Bone marrow (tissue), 2 donors: ENCODE measurements at places on chromosomes 7 and 10.
A peak's percentile ranks its signal among the peaks of the same experiment; 100 is the strongest.

DNA sequence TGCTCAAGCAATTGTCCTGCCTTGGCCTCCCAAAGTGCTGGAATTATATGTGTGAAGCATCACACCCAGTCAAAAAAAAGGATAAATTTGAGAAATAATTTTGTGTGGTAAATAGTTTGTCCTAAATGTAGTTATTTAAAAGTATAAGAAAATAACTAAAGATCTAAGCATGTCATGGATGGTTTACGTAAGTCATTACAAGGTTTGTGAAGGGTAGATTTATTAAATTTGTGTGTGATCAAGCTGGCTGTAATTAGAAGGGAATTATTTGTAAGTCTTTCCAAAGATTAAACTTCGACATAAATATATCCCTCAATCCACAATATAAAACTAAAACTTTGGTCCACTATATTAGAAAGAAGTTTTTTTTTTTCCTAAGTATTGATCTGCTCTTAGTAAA is 28.6 kb downstream of the ORC5 start:
- no peak for DNase-seq

GRCh38 chr10:78937800-78938694 is 130.7 kb upstream of the ZMIZ1 start:
- peak; percentile 46 for DNase-seq

GRCh38 chr7:29877196-29877595 is 70.9 kb downstream of the WIPF3 start:
- DNase-seq = no peak

DNA sequence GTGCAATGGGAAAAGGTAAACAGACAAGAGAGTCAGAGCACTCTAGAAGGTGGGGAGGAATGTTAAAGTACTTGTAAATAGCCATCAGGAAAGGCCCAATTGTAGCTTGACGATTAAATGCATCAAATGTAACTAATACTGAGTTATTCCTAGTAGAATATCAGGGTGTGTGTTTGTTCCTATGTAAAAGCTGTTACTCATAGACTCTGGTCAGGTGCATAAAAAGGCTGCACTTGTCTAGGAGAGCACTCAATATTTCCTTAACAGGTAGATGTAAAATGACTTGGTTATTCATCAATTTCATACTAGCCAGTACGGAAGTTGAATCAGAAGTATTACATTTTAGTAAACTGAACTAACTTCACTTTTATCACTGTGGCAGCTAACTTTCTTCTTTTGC is 179.7 kb upstream of the AGR3 start:
- DNase-seq = no peak

DNA sequence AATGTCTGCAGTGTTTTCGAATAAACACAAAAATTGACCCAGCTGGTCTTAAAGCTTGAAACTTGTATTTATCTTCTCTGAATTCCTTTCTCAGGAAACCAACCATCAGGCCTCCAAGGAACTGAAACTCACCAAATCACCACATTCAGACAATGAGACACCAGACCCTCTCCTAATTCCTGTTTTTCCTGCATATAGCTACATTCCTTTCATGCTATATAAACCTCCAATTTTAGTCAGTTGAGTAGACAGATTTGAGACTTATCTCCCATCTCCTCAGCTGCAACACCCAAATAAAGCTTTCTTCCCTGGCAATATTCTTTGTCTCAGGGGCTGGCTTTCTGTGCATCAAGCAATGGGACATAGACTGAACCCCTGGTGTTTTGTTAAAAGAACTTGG is 317.0 kb downstream of the CACNA2D1 start:
- no peak for DNase-seq

DNA sequence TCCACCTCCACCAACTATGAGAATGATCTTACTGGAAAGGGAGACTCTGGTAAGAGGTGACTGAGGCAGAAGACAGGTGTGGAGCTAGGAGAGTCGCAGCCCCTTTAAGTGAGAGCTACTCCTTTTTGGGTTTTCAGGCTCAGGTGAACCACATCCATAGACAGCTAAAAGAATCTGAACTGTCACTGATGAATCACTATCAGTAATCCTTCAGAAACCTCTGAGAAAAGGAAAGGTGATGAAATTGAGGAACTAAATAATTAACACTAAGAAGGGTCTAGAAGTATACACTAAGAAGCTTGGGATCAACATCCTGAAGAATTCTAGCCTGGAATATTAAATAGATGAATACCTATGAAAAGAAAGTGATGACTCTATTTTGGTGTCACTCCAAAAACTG is 83.0 kb downstream of the SORBS1 start:
- DNase-seq = no peak

- DNase-seq = no peak
Observed at GRCh38 chr7:55569269-55569663, 3.0 kb downstream of the VOPP1 start.

GRCh38 chr7:116277070-116277469 is 66.7 kb downstream of the TES start:
- DNase-seq = no peak

- no peak for DNase-seq
Observed at GRCh38 chr10:75234683-75235374, 928 bp downstream of the COMTD1 start.

DNA sequence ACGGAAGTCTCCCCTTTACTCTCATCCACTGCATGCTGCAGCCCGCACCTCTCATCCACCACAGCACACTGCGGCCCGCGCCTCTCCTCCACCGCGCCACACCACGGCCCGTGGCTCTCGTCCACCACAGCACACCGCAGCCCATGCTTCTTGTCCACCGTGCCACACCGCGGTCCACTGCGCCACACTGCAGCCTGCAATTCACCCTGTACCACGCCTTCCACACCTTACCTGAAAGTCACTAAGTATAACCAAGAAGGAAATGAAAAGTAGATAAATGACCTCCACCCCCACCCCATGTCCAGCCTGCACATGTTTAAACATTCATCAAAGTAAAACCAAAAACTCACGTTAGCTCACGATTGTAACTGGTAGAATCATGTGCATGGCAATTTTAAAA is 176.1 kb downstream of the DIP2C start:
- no peak for DNase-seq

- no peak for DNase-seq
Observed at GRCh38 chr7:44263326-44264082, 61.9 kb downstream of the CAMK2B start.

DNA sequence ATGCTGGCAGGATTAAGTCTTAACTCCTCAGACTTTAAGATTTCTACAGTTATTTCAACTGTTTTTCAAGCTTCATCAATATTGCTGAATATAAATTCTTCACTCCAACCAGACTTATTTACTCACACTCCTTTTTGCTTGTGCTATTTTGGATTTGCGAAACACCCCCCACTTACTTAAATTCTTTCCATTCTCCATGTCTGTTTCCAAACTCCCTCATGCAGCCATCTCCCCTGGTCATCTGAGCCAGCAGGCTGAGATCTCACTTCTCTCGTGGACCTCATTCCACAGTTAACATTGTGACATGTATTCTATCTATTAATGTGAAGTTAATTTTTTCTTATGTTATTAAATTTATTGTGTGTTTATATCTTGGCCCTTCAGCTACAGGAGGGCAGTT is 188.9 kb upstream of the HDAC9 start:
- no peak for DNase-seq

GRCh38 chr7:18834577-18834976 is 282.9 kb downstream of the TWIST1 start:
- no peak for DNase-seq

DNA sequence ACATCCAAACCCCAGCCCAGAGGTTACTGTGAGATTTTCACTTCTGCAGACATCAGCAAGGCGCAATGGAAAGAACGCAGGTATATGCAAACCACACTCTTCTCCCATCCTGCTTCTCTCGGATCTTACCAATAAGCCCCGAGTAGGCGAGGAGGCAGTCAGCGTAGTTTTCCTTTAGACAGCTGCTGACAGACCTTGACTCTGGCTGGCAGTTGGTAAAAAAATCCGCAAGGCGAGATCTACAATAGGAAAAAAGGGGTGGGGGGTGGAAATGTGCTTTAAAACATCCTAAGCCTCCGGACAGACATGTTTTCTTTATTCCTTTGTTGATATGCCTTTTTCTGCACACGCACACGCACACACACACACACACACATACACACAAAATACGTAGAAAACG is 176.5 kb downstream of the GFRA1 start:
- DNase-seq = no peak

DNA sequence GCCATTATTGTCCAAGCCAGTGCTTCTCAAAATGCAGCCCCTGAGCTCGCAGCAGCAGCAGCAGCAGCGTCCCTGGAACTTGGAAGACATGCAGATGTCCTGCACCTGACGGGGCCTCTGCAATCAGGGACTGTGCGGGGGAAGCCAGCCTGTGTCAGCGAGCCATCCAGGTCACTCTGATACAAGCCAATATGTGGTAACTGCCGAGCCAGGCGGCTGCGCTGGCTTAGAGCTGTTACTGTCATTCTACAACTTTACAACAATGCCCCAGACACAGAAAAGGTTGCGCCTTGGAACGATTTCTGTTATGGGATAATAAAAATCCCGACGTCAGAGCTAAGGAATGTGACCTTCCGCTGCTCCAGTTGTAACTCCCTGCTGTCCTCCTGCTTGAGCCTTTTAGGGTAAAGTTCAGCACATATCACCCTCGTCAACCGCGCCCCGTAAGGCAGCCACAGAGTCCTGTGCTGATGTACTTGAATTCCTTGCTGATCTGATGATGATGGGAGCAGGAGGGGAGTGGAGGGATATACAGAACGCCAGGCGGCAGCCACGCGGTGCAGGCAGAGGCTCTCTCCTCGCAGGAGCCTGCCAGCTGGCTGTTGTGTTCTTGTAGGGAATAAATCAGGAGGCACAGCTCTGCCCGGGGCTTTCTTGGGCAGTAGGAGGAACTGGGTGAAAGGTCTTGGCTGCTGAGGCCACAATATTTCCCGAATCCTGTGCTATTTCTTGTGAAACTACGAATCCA is 20.0 kb upstream of the CRYGN start:
- DNase-seq = no peak

GRCh38 chr10:129968020-129968852 is 4.2 kb upstream of the EBF3 start:
- no peak for DNase-seq
